Endothelial cell (in vitro differentiated cells): ENCODE measurements at places on chromosomes 2 and 18.

- DNase-seq: peak; percentile 40
These were observed 74.7 kb upstream of the KCNJ3 start for GRCh38 chr2:154623819-154624218.

- DNase-seq: no peak
These were observed 18.2 kb upstream of the CALCRL start for GRCh38 chr2:187466129-187466792.

DNA sequence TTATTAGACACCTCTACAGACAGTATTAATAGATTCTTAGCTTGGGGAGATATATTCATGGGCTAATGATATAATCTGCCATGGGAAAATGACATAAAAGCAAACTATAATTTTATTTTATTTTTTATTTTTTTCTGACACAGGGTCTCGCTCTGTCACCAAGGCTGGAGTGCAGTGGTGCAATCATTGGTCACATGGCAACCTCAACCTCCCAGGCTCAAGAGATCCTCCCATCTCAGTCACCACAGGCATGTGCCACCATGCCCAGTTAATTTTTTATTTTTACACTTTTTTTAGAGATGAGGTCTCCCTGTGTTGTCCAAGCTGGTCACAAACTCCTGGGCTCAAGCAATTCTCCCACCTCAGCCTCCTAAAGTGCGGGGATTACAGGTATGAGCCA, 39.3 kb downstream of the RTN4 start:
- DNase-seq: no peak

DNA sequence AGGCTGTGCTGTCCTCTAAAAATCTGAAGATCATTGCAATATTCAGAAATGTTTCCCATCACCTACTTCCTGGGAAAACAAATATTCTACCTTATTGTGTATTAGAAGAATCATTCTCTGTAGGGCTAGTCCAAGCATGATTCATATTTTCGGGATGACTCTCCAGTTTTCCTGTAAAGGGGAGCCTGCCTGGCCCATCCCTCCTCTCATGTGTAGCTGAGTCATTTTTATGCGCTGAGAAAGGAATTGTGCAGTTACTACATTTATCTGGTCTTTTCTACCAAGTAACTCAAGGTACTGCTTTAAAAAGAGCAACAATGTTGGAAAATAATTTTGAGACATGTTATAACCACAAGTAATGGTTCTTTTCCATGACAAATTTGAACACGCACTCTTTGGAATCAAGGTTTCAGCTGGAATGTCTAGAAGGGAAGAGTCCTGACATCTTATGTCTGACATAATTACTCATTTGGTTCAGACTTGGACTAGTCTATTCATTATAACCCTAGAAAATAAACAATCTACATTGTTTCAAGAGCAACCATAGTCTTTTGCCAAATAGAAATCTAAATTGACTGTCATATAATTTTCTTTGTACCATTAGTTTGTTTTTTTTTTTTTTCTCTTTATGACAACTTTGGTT, 6.6 kb downstream of the DSG3 start:
- no peak for DNase-seq

DNA sequence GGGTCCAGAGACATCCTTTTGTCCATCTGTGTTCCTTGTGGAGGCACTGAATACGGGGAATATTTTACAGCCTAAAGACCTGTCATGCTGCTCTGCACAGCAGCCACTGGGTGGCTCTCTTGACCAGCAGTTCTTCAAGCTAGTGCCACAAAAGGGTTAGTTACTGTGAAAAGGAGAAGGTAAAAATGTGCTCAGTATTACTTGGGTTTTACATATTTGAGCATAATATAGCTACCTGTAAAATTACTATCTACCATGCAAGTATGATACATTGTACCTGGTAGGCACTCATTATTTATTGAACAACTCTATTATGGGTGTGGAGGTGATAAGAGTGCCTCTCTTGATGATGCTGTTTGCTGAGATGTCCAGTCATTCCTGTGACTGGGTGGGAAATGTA, 23.6 kb downstream of the FZD5 start:
- peak; percentile 51 for DNase-seq

GRCh38 chr2:176111846-176112374, 4.7 kb upstream of the HOXD10 start:
- DNase-seq: no peak

GRCh38 chr18:33114749-33115148, 325.8 kb downstream of the CCDC178 start:
- DNase-seq: no peak

DNA sequence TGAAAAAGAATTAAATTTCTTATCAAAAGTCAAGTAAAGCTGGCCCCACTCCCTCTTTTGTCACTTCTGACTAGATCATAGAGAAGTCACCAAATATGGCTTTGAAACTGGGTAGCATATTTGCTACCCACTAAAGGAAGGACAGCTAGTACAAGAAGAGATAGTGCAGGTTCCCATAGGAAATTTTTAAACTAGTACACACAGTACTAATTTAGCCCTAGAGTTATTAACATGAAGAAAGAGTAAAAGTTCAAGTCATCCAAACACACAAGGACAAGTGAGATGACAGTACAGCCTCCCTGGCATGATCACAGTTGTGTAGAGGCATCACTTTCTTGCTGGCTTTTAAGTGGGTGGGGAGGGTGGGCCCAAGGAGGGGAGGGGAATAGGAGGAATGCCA, 100.9 kb downstream of the IRS1 start:
- no peak for DNase-seq

GRCh38 chr2:54456612-54457322, 640 bp downstream of the SPTBN1 start:
- no peak for DNase-seq

DNA sequence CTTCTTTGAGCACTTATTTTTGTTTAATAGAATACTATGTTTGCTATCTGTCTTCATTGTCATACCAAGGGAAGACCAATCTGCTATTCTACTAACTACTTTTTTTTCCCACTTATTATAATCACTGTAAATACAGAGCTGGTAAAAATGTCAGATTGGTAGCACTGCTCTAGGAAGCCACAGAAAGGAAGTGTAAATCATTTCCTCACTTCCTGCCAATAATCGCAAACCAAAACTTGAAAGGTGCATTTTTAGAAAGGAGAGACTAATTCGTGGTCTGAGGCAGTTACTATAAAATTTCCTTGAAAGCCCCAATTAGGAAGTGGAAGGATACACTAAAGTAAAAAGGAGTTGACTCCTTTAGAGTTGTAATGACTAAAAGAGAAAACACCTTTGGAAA, 13.9 kb upstream of the THSD7B start:
- no peak for DNase-seq

- no peak for DNase-seq
These were observed 306.1 kb upstream of the KLHL29 start for GRCh38 chr2:23078784-23079434.

- DNase-seq: no peak
These were observed 46.1 kb downstream of the BCL11A start for GRCh38 chr2:60507211-60507965.

DNA sequence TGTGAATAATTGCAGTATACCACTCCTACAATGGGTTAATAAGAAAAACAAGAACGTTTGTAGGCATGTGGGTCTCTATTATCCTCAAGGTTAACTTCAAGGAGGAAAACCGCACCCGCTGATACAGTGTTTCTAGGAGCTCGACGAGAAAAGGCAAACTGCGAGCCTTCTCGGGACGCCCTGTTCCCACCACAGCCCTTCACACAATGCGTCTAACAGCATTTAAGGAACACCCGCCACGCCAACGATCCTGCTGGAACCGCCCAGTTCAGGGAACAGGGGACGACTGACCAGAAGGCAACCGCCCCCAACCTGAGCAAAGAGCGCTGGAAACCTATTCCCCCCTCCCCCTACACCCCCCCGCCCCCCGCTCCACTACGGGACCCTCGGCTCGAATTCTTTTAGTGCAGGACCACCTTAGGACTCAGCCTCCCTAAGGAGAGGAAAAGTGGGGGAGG, 710 bp upstream of the TMSB10 start:
- DNase-seq: peak; percentile 56

- peak; percentile 49 for DNase-seq
These were observed 19.4 kb downstream of the SFTPB start for GRCh38 chr2:85648619-85649018.

GRCh38 chr2:157497638-157498314, 53.9 kb upstream of the CYTIP start:
- no peak for DNase-seq

- no peak for DNase-seq
These were observed 163.5 kb upstream of the NT5C1B start for GRCh38 chr2:18752667-18753422.

DNA sequence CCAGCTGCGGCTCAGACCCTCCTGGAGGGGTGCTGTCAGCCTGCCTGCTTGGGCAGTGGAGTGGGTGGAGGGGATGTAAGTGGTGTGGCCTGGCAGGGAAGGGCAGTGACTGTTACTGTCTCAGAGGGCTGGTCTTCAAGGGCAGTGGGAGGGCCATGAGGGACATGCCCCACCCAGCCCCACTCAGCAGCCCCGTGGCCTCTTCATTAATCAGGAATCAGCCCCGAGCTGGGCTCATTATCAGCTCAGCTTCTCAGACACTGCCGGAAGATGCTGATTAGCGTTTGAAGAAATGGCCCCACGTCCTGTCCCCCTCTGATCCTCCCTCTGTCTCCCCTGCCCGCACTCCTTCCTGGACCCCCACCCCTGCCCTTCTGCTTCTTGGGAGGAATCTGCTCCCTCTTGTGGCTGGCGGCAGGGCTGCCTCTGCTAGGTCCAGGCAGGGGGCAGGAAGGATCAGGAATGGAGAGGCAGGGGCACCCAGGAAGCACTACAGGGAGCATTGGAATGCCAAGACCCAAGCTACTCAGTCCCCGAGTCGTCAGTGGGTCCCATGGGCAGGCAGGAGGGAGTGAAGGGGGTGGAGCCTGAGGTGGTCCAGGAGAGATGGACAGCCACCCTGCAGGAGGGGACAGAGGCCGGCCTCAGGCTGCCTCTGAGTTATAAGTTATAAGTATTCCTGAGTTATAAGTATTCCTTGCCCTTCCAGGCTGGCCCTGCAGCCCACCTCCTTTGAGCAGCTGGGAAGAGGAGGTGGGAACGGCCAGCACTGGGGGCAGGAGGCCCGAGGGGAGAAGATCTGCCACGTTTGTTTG, 7.0 kb downstream of the ASIC4 start:
- DNase-seq: peak; percentile 67

GRCh38 chr2:120930864-120931263, 195.2 kb downstream of the GLI2 start:
- no peak for DNase-seq

GRCh38 chr2:157361526-157361925, 35.9 kb upstream of the ERMN start:
- no peak for DNase-seq

DNA sequence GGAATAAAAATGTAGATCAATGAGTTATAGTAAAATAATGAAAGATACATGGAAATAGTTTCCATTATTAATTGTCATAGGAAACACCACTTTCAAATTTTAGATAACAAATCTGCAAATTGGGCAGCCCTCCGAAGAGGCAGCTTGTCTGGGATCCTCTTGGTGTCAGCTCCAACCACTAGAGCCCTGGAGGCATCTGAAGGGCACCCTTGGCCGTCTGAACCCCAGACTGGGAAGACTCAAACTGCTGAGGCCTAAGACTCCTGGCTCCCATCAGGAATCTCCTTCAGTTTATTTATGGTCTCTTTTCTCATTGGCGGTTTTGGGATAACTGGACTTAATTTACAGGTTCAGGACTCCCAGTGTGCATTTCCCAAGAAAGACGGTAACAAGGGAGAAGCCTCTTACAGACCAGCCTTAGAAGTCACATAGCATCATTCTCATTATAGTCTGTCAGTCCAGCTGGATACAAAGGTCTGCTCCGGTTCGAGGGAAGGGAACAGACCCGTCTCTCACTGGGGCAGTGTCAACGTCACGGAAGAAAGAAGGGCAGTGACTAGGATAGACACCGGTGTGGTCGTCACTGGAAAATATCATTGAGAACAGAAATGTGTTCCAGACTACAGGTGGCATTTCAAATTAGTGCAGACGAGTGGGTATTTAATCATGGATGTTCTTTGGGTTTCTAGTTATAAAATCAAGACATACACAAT, 390.7 kb upstream of the NETO1 start:
- DNase-seq: no peak
